NCI-H524 (cell line): ENCODE measurements at places on chromosomes 4 and X.

DNA sequence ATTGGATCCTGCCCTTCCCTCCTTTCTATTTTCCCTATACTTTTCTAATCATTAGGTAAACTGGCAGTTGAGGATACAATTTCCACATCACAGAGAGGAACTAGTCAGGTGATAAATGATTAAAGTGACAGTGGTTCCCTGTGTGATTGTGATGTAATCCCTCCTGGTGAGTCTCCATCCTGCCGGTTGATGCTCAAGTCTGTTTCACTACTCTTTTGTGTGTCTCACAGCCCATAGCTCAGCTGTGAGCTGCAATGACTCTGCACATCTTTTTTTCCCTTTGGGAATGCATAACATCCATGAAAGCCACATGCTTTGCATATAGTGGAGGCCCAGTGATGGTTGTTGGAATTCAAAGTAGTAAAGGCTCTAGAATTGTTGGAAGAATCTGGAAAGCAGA is 60.4 kb downstream of the CCNI start:
- DNase-seq = no peak

DNA sequence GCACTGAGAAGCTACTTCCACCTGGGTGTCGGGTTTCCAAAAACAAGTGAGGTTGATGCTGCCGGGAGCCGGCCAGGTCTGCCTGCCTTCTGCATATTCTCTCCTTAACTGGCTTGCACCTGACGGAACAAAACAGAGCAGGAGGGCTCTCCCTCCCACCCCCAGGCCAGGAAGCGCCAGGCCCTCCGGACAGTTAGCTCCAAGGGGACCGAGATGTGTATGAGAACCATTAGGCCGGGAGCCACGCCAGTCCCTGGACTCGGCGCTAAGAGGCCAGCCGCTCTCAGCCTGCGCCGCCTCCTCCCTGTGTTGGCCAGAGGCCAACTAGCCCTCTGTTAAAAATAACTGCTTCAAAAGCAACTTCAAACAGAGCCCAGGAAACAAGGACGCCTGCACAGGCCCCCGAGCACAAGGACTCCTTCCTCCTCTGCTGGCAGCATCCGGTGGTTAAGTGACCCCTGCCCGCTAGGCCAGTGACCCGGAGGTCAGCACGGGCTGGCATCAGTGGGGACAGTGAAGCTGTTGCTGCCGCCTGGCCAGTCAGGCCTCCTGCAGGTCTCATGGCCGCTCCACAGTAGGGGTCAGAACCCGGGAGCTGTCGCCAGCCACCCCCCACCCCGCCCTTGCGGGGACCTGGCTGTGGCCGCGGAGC is 107.9 kb downstream of the ABLIM2 start:
- no peak for DNase-seq

GRCh38 chrX:54182864-54183613 is at the start of gene FAM120C:
FAM120C (minus strand) TSS chrX:54183254; CDS start chrX:54183198, 56 bp downstream.
- peak; percentile 86 for DNase-seq

GRCh38 chr4:65014078-65014477 is 604.8 kb upstream of the TECRL start:
- no peak for DNase-seq

- peak; percentile 61 for DNase-seq
These were observed 689 bp upstream of the NHSL2 start for GRCh38 chrX:71909956-71910355.

DNA sequence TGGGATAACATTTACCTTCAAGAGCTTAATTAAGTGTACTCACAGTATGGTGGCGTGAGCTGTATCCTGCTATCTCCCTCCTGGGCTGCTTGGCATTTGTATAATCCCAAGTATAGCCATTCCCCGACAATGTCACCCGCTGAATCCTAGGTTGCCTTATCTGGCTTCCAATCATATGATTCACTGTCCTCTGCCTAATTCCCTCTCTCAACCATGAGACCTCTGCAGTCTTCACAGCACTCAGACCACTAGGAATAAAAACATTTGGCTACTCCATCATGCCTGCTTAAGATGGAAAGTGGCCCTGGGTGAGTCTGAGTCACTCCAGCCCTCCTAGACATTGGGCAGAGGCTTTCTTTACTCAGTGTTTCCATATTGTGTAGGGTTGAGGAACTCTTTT is 28.9 kb upstream of the WDFY3 start:
- no peak for DNase-seq

GRCh38 chrX:115535421-115535820 is 25.6 kb upstream of the PLS3 start:
- peak; percentile 17 for DNase-seq

DNA sequence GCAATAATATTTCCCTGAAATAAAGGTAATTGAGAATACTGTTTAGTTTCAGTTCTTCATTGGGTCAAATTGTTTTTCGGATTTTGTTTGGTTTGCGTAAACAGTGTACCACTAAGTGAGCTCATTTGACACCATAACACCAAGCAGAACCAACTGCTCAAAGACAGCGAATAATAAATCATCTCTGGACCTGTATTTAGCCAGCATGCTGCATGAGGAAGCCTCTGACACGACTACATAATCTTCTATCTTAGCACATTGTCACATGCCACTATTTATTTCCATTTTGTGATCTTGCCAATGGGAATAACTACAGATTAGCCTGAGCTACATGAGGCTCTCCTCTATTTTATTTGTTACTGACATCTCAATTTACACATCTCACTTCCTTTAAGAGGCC is 12.1 kb upstream of the PRKG2 start:
- DNase-seq = no peak
